NCI-H460 (cell line): ENCODE measurements at places on chromosomes 1 and 21.

DNA sequence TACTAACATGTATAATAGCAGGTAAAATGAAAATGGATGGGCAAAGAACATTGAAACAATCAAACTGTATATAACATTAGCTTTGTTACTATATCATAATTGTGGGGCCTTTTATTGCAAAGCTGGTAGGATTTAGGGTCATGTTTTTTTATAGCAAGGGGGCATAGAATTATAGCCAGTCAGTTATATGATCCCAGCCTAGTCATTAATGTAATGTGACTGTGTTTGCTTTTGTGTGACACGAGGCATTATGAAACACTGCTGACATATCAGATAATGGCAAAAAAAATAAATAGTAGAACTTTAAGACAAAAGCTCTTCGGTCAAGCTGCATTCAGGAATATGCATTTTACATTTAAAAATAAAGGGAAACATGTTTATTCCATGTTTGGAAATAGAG is 81.3 kb upstream of the ZNF281 start:
- DNase-seq, result no peak

GRCh38 chr21:46438241-46438640 is 20.4 kb upstream of the DIP2A start:
- DNase-seq, result no peak

DNA sequence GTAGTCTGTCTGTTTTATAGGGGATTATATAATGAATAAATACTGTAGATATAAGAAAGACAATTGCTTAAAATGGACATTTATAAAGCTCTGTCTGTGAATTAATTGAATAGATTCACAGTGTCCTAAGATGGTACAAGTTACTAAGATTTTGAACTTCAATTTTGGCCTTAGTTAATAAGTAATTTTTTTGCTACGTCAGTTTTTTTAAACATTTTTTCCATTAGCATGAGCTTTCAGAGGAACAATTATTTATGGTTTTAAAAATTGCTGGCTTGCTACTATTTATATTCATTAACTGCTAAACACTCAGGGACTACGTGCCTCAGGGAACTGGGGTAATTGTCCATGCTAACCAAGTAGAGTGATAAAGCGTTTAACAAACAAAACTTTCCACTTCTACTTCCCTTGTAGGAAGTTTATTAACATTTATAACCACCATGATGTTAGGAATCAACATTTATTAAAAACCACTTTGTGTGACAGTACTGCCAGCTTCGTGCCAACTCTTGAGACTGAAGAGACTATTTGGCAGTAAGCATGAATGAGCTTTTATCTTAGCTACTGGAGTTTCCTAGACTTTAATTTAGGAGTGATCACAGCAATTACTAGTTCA is 65.4 kb upstream of the PTGS2 start:
- DNase-seq, result no peak

DNA sequence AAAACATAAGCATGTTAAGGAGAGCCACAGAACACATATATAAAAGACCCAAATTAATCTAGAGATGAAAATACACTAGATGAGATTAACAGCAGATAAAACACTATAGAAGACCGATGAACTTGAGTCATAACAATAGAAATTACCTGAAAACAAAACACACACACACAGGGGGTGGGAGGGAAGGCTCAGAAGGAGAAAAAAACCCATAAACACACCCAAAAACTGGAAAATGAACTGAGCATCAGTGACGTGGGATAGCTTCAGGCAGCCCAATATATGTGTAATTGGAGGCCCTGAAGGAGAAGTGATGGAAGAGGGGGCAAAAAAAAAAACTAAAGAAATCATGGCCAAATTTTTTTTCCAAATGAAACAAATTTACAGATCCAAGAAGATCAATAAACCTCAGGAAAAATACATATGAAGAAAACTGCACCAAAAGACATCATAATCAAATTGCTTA is 11.4 kb downstream of the ALDH9A1 start:
- no peak for DNase-seq

GRCh38 chr1:41542196-41542930 is 57.9 kb upstream of the EDN2 start:
- DNase-seq, result no peak

DNA sequence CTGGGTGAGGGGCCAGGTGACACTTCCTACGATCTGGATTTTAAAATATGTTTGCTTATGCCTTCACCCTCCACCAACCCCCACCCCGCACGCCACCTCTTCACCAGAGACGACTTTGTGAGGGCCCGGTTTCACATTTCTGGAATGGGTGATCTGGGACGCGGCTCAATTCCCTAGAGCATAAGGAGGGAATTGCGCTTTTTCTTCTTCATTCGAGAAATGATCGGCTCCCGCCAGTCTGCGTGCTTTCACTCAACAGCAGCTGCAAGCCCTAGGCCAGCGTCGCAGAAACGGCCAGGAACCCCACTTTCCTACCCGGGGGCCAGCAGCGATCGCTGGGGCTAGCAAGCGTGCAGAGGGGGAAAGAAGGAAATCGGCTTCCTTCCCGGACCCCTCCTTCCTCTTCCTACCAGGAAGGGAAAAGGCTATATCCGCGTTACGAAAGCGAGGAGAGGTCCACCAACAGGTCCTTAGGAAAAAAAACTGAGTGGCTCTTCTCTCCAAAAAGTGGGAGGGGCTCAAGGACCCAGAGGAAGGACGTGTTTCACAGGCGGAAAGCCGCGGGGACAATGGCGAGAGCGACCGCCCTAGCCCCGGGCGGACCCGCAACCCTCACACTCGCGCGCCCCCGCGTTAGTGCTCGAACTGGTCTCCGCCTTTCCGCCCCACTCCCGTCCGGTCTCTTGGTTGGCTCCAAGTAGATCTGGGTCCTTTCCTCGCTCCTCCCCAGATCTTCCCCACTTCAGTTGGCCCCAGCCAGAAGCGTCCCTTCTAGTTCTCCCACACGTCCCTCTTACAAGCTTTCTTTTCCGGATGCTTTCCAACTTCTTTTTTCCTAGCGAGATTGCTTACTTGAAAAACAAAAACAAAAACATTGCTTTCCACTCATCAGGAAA is 1.1 kb upstream of the ADAMTS1 start:
- no peak for DNase-seq
